ENCODE measurements at places on chromosomes 5 and 9.

DNA sequence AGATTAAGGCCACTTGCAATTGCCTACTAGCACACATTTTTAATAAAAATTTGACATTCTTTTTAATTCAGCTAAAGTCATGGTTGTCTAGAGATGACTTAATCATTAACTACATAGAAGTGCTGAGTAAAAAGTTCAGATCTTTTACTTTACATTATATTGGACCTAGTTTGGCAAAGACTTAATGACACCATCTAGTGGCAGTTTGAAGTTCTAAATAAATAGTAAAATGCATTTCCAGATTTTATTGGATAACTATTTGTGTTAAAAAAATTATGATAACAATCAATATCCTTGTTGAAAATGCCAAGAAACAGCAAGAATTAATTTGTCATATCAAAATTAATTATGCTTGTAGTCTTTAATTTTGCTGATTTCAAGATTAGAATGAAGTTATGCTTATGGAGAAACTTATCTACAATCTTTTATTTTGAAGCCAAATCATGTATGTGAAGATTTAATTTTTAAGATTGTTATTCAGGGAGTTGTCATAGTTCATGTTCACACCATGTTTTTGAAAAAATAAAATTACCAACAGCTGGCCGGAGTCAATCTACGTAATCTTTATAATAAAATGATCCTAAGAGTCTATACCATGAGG, 69.6 kb upstream of the PJA2 start:
- DNase-seq = no peak

DNA sequence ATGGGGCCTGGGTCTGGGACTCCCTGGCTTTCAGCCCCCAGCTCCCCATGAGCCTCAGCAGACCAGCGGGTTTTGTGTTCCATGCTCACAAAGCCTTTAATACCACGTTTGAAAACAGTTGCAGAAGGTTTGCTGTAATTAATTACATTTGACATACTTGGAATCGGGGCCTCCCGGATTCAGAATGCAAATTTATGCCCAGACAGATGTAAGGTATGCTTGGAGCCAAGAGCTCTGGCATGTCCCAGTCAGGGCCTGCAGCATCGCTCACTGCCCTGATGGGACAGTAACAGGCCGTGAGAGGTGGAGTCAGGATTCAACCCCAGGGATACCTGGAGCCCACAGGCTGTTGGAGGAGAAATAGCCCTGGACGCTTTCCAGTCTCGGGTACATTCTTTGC, 12.2 kb downstream of the ZNF618 start:
- no peak for DNase-seq

DNA sequence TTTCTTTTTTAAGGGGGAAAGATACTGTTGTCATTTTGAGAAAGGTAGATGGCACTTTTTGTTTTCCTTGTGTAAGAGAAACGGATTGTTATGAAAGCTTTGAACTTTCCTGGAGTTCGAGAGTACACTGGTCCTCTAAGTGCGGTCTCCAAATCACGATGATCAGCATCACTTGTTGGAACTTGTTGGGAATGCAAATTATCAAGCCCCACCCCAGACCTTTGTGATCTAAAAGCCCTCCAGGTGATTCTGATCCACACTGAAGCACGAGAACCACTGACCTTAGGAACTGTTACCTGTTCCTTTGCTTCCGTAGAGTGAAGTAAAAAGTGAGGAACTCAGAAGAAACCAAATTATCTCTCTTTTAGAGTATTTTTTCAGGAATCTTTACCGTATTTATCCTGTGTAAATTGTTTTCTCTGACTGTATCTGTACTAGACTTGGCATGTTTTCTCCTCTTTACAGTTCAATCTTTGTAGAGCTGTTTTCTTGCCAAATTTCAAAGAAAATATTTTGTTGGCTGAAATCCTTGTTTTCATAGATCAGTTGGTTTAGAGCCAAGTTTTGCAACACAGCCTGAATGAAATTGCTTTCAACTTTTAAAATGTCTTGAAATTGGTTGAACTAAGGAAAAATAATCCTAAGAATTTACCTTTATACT, 4.0 kb downstream of the MAT2B start:
- DNase-seq = no peak

DNA sequence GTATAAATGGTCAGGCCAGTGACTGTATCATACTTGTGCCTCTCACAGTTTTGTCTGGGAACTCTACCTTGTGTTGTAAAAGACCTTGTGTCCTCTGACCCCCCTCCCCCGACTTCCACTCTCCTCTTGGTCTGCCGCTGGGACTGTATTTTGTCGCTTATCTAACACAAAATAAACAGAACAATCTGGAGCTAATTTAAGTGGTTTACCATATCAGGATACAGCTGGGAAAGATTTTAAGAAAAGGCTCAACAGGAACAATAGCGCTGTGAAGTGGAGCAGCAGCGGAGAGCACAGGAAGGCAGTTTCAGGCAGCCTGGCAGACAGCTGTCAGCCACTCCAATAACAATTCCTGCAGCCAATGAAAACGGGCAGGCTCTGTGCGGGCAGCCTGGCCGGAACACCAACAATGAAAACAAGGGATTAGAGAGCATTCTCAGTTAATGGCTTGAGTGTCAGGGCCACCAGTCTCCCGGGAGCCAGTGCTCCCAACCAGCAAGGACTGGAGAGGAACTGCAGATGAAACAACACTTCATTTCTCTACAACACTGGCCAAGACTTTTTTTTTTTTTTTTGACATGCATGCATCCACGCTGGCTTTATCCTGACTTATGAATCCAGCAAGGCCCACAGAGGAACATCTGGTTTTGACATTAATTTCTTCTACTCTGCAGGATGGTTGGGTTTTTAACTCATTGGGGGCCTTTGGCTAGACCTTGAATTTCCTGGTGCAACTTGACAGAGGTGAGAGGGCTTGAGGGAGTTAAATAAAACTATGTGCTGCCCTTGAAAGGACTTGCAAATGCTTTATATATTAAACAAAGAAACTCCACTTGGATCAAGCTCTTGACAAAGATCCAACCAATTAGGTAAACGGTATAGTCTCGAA, 76.7 kb downstream of the ARSB start:
- DNase-seq = no peak

- no peak for DNase-seq
Measured at GRCh38 chr5:102153003-102153759, 142.9 kb downstream of the SLCO4C1 start.

GRCh38 chr5:126736141-126736540, 40.8 kb upstream of the LMNB1 start:
- DNase-seq = no peak

- no peak for DNase-seq
Measured at GRCh38 chr5:149537374-149537975, 13.8 kb downstream of the CSNK1A1 start.

DNA sequence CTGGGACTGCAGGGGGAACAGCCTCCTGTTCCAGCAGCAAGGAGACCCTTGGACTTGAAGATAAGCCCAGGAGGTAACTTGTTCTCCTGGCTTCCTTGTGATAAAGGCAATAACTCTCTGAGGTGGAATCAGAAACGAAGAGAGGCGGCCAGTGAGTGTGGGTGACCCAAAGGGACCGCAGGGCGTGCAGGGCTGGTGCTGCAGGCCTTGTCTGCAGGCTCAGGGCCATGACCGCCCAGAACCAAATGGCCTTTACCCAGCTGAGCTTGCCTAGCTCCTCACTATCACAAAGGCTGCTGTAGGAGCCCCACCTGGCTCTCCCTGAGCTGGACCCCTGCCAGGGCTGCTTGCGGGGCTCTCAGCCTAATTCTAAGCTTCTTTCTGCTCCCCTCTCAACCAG, 72.5 kb downstream of the NDFIP1 start:
- DNase-seq = no peak

GRCh38 chr5:107248066-107248695, 422.6 kb downstream of the EFNA5 start:
- no peak for DNase-seq

GRCh38 chr9:91176426-91176825, 185.3 kb downstream of the AUH start:
- DNase-seq = no peak

DNA sequence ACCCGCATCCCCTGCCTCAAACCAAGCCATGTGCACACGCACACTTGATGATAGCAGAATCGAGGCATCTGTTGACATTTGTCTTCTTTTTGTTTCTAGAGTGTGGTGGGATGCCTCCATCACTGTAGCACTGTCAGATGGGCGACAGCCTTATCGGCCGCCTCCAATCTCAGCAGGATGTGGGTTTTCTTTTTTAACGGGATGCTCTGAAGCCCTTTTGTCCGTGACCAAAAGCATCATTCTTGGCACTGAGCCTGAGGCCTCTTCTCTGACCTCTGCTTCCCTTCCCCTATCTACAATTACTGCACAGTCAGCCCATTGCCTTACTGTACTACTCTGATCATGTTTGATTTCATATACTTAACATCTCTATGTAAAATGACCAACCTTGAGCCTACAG, 78.3 kb downstream of the LMNB1 start:
- DNase-seq = no peak

DNA sequence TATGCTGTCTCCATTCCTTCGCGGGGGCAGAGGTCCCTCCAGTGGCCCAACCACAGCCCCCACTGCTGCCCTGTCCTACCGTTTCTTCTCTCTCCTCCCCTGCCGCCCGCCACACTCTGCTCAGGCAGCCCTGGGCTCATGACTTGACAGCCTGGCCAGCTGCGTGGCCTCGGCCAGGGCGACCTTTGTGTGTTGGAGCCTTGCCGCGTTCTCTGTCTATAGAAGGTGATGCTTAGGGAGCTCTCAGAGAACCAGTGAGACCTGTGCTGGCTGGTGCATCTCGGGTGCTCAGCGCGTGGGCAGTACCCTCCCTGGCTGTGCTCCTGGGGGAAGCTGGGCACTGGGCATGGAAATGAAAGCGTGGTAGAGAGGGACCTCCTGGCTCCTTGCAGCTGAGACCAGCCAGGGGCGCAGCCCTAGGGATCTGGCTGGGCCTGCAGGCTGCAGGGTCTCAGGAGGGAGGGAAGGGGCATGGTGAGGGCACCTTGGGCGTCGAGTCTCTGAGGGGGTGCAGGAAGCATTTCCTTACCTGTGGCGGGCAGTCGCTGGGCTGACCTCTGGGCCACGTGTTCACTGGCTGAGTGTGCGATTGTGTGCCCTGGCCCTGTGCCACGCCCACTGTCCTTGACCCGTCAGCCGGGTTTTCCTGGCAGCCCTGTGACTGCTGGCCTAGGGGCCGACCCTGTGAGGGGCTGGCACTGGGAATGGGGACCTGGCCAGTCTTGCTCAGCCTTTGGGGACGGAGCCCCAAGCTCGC, 50.3 kb downstream of the RXRA start:
- no peak for DNase-seq

DNA sequence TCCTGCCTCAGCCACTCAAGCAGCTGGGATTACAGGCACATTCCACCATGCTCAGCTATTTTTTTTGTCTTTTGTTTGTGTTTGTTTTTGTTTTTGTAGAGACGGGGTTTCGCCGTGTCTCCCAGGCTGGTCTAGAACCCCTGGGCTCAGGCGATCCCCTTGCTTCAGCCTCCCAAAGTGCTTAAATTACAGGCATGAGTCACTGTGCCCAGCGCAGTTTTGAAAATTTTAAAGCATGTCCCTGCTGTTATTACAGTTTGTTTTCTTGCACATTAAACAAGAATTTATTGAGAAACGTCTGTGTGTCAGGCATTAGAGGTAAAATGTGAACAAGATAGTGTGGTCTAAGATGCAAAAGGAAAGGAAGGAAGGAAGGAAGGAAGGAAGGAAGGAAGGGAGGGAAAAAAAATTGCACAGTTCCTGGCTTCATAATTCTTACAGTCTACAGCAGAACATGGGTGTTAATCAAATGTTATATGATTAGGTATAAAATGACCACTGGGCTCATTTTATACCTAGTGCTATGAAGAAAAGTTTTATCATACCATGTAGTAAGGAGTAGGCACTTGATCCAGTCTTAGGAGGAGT, 205.4 kb downstream of the SNX18 start:
- no peak for DNase-seq

DNA sequence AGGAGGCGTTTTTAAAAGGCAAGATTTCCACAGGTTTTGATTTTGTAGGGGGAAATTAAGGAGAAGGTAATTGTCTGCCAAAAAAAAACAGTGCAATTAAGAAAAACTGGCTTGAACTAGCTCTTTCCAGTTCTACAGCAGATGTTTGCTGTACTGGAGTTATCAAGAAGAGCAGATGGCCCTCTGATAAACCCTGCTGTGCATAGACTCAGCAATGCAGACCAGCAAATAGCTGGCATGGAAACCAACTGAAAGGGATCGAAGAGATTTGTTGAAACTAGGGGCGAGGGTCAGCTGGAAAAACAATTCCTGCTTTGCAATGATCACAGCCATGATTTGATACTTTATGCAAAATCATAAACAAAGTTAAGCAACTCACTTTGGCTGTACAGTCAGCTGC, 17.8 kb upstream of the BHMT start:
- DNase-seq = no peak

DNA sequence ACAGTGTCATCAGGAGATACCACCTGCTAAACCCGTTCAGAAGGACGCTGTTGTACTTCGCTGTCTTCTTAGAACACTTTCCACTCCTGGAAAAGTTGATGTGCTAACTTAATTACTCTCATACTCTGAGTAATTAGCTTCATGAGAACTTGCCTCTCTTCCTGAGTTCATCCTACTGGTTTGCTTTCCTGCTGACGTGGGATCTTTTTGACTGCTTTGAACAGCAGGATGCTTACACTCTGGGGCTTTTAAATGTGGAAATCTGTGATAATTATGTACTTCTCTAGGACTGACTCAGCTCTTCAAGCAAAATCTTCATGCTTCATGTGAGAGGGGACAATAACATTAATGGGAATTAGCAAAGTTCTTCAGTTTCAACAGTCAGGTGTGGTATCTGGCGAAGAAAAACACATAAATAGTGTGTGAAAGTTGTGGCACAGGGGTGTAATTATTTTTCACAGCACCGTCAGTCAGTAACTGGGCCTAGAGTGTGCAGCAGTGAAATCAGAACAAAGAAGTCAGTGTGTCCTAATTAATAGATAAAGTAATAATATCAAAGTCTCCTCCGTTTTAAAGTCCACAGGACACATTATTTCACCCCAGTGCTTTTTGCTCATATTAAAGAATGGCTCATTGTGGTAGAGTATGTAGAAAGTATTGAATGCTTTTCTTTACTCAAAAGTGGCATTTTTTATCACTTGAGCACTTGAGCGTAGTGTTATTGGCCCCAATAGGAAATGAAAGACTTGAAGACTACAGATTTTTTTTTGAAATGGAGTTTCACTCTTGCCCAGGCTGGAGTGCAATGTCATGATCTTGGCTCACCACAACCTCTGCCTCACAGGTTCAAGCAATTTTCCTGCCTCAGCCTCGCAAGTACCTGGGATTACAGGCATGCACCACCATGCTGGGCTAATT, 140.9 kb upstream of the DMRT1 start:
- no peak for DNase-seq

DNA sequence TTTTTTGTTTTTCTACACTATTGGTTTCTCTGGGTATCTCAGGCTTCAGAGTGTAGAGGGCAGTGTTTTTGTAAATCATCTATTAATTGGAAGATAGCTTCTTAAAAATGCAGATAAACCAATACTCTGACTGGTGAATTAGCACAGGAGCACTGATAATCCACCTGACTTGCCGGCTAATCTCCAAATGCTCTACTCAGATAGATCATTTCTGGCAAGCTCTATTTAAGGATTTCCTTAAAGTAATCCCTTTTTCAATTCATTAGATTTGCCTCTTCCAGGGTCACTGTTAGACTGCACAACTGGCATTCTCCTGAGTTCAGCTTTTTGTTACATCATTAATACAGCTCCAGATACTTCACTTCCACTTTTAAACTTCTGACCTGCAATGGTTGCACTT, 1390.3 kb upstream of the NUDT12 start:
- no peak for DNase-seq

All from NCI-H1417 treated with DMSO at 0.1 percent for 48 hours (cell line).